ENCODE measurements at places on chromosomes 2 and 18.

- ATAC-seq, result no peak
These were observed 77.1 kb upstream of the COL3A1 start for GRCh38 chr2:188897096-188897495.

DNA sequence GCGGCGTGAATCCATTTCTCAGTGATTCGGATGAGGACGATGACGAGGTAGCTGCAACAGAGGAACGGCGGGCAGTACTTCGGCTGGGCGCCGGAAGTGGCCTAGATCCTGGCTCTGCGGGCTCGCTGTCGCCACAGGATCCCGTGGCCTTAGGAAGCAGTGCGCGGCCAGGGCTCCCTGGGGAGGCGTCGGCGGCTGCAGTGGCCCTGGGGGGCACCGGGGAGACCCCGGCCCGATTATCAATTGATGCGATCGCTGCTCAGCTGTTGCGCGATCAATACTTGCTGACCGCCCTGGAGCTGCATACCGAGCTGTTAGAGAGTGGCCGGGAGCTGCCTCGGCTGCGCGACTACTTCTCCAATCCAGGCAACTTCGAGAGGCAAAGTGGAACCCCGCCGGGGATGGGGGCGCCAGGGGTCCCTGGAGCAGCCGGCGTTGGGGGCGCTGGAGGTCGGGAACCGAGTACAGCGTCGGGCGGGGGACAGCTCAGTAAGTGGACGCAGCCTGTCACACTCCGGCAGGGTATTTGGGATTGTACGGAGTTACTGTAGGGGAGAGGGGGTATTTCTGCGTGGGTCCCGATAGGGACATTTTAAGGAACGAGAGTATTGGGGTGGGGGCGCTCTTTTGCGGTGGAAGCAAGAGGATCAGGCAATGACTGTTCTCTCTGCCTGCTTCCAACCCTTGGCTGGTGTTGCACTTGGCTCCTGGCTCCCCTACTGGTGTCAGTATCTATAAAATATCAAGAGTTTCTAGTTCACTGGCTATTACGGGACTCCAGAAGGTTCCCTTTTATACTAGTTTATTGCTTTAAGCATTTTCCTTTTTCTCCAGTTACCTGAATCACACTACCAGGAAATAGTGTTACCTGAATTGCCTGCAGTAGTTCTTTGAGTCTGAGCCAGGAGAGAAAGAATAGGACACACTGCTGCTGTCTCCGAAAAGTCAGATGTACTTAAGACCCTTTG is 772 bp downstream of the RELCH start:
- peak; percentile 60 for ATAC-seq

DNA sequence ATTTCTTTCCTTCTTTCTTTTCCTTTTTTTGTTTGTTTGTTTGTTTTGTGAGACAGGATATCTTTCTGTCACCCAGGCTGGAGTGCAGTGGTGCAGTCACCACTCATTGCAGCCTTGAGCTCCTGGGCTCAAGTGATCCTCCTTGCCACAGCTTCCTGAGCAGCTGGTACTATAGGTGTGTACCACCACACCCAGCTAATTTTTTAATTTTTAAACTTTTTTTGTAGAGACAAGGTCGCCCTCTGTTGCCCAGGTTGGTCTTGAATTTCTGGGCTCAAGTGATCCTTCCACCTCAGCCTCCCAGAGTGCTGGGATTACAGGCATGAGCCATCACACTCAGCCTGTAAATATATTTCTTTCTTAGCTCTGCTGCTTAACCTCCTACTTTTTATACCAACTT is 83.4 kb upstream of the CYP20A1 start:
- no peak for ATAC-seq

- ATAC-seq, result peak; percentile 94
These were observed at the start of gene USP14 for GRCh38 chr18:158128-159036. USP14 (plus strand) TSS chr18:158557; CDS start chr18:158699, 142 bp downstream.

DNA sequence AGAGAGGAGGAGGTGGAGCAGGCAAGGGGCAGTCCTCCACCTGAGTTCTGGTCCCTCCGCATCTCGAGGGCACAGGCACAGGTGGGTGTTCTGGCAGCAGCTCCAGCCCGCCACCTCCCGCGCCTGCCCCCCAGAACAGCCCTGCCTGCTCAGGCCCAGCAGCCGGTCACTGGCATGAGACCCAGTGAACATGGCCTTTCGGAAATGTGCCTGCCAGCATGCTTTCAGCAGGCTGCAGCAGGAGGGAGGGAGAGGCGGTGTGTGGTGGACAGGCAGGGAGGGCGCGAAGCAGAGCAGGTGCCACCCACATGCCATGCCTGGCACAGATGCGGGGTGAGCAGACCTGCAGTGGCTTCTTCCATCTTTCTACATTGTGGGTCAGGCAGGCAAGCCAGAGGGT is 3.4 kb upstream of the OR6B3 start:
- ATAC-seq, result no peak

DNA sequence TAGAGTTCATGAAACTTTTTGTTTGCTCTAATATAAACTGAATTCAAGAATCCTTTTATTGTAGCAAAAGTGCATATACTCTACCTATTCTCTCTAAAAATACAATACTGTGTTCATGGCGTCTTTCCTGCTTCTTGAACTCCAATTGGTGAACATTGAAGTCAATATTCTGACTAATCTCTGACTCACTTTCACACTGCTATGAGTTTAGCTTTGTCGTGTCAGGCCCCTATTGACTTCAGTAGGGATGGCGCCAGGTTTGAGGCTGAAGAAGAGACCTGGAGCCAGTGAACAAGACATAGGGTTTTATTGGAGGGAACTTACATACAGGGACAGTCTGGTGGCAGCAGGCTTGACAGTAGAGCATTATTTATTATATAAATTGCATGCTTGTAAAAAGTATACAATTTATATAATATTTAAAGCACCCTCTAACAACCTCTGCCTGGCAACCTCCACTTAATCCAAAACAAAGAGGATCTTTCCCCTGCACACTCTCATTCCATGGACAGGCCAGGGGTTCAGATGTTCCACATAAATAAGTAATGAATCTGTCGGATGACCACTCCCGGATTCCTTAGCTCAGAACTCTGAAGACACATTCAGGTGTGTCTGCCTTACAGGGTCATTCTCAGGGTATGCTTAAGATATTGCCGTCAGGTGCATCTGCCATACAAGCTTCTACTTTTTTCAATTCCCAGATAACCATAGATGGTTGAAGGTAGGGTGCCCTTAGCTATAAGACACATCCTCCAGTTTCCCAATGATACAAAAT is 141.0 kb downstream of the CERS6 start:
- no peak for ATAC-seq

GRCh38 chr2:71306762-71307161 is 24.8 kb upstream of the ZNF638 start:
- ATAC-seq, result no peak

GRCh38 chr2:133748007-133748700 is 179.9 kb upstream of the NCKAP5 start:
- no peak for ATAC-seq

- no peak for ATAC-seq
These were observed 15.8 kb upstream of the FEZ2 start for GRCh38 chr2:36613801-36614200.

- 0 out of 3 replicates have a peak, but pooled peaks have one; percentile 6 for ATAC-seq
These were observed 98.6 kb downstream of the CAPN13 start for GRCh38 chr2:30708491-30709290.

DNA sequence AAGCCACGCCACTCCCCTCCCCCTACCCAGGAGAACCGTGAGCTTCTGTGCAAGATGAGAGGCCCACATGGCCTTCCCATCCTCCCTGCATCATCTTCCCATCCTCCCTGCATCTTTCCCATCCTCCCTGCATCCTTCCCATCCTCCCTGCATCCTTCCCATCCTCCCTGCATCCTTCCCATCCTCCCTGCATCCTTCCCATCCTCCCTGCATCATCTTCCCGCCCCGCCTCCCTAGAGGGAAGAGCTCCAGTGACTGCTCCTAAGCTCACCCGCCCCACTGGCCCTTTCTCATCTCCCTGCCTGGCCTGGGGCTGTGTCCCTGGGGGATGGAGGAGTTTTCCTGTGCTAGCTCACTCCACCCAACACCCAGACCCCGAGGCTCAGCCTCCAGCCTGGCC is 93.3 kb upstream of the ASAP2 start:
- ATAC-seq, result no peak

DNA sequence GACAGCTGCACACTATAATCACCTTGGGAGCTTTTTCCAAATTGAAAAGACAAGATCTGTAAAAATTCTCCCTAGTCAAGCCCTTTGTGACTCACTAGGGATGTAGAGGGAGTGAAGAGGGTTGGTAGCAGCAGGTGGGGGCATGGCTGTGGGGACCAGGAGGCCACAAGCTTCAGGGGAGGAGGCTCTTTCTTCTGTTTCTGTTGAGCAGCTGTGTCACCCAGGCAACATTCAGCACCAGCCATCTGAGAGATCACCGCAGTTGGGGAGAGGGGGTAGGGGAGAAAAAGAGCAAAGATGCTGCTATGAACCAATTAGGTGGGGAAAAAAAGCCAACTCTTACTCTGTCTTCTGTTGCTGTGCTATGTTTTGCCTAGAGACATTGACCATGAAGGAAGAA is 352.3 kb upstream of the MEIS1 start:
- no peak for ATAC-seq

DNA sequence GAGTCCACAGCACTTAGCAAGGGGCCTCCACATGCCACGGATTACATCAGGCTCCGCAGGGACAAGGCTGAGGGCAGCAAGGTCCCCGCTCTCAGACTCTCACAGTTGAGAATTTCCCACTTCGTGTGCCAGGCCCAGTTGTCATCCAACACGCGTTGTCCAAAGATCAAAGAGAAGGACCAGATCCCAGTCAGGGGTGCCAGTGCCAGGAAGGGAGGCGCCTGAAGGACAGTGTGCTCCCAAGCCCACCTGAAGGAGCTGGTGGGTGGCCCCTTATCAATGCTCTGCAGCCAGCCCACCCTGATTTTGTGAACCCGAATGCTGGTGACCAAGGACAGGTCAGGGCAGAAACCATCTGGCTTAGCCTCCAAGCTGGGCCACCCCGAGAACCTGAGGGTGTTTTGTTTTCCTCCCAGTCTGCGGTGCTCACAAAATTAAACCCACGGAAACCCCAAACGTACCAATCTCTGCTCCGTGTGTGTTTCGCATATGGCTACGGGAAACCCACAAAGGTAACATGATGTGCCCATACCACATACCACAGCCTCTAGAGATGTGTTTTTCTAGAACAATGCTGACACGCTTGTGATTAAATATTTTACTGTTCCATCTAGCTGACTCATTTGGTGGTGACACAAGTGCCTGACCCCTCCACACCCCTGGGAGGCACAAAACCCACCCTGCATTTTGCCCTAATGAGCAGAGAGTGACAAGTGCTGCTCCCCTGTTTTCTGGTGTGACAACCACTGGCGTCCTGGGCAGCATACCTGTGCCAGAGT is 24.5 kb downstream of the CRACDL start:
- no peak for ATAC-seq

GRCh38 chr2:128734521-128735295 is 416.0 kb upstream of the HS6ST1 start:
- ATAC-seq, result no peak

- no peak for ATAC-seq
These were observed 192.8 kb upstream of the SALL3 start for GRCh38 chr18:78786776-78787175.
